BJ (cell line): ENCODE measurements at places on chromosomes 6 and 20.

DNA sequence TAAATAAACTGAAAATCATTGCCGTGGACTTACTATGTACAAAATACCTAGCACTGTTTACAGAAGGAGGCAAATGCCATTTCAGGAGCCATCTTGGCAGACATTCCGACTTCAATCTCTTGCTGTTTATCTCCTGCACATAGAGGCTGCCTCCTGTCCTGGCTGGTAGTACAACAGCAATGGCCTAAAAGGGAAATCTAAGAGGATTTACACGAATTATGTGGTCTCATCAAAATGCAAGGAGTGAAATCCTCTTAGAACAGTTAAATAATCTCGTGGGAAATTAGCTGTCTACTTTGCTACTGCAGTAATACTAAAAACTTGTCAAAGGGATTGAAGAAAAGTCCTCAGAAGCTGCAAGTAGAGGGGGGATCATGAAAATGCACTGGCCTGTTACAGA is 82.2 kb upstream of the SLC2A12 start:
- DNase-seq: no peak

DNA sequence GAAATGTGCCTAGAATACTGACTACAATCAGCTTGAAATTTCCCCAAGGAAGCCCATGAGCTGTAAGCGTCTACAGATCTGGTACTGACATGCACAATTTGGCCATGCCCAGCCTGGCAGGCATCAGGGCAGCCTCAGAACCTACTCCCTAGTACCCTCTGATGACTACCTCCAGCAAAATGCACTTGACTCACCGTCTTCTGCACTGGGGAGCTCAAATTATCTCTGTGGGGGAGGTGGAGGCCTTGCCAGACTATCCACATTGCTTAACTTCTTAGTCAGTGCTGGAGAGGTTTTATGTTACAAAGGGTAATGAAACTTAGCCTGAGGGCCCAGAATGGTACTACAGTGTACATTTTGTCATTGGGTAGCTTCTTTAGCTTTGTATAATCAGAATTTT is 126.0 kb upstream of the ADGRF1 start:
- peak; percentile 92 for DNase-seq

GRCh38 chr6:113050979-113051378 is 703.8 kb downstream of the RFPL4B start:
- DNase-seq: no peak

DNA sequence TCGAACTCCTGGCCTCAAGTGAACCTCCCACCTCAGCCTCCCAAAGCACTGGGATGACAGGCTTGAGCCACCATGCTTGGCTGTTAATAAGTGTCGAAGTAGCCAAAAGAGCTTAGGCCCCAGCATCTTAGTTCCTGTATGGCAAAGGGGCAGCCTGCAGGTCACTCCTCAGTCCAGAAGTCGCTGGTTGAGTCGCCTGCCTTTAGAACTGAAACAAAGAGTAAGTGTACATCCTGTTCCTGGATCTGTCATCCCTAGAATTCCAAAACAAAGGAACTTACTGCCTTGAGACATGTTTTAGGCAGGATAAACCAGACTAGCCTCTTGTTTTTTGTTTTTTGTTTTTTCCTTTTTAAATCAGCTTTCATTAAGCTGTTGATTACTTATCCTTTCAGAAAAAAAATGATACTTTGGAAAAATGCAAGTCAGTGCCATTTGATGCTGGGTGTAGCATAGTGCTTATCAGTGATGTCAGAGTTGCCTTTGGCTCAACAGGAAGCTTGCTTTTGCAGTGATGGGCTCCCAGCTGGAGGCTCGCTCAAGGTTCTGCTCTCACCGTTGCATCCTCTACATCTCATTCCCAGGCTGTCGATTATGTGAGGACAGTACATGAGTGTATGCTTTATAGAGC is 9.0 kb downstream of the ACTR5 start:
- no peak for DNase-seq
